Activated T-cell treated with anti-CD3 and anti-CD28 coated beads, Interleukin-2, amount 50 U/mL, for 4 hours (primary cell): ENCODE measurements at places on chromosomes 1 and 21. TPM values are rescaled to one million over a fixed set of nuclear protein-coding genes. Genes with fewer than 3 reads are reported as not detected.

GRCh38 chr1:154813300-154813816 is 56.7 kb downstream of the KCNN3 start:
- no peak for DNase-seq

DNA sequence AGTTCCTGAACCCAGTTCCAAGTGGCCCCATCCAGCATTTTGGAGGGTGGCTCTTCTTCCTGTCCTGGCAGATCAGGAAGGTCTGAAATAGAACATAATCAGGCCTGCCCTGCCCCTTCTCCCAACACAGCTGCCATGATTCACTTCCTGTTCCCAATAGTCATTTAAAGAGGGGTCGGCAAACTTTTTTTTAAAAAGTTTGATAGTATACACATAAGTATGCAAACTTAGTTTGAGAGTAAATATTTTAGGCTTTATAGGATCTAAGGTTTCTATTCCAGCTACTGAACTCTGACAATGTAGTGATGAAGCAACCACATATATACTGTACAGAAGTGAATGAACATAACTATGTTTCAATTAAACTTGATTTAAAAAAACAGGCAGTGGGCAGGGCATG is 66.4 kb downstream of the LUZP1 start:
- DNase-seq = no peak

- no peak for DNase-seq
These were observed 19.7 kb upstream of the ZBTB40 start for GRCh38 chr1:22431965-22432364.

The FCRL1 gene
- total RNA-seq = not detected

The NBPF6 gene
- total RNA-seq = not detected

- DNase-seq = no peak
These were observed 171.6 kb downstream of the NTPCR start for GRCh38 chr1:233121947-233122559.

The ATP5PB gene
- total RNA-seq = 332 TPM

The NECTIN4 gene
- total RNA-seq = not detected

The LYST gene
- 35.2 TPM for total RNA-seq

The S1PR1 gene
- 111 TPM for total RNA-seq

DNA sequence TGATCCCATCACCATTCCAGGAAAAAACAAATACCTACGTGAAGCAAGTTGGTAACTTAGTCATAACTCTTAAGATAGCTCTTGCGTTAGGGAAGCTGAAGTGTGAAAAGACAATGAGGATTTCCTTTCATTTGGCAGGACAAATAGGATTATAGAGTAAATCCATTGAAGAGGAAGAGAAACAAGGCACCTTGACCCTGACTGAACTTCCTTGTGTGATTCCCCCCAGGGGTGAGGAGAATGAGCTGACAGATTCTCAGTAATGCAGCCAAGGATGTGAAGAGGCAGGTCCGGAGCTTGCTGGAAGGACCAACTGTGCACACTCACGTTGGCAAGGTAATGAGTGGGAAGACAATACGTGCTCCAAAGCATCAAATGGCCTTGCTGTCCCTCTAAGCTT is 55.0 kb upstream of the HMCN1 start:
- no peak for DNase-seq

- DNase-seq = peak; percentile 43
These were observed 576 bp downstream of the SMIM12 start for GRCh38 chr1:34858901-34859445.

- no peak for DNase-seq
These were observed 39.0 kb downstream of the AHDC1 start for GRCh38 chr1:27564710-27565649.

The AMPD2 gene
- 150 TPM for total RNA-seq

- DNase-seq = no peak
These were observed 19.1 kb downstream of the CD101 start for GRCh38 chr1:117020526-117021156.

The PTTG1IP gene
- 33.8 TPM for total RNA-seq

The TMPRSS3 gene
- total RNA-seq = 2.1 TPM

The NPR1 gene
- total RNA-seq = 0.16 TPM

- no peak for DNase-seq
These were observed 4.7 kb downstream of the LAX1 start for GRCh38 chr1:203769505-203770343.

The GSTM5 gene
- total RNA-seq = not detected

- no peak for DNase-seq
These were observed 163.2 kb downstream of the LRRC40 start for GRCh38 chr1:70042090-70042731.
